ENCODE measurements at places on chromosomes 6 and 20.

- DNase-seq: no peak
These were observed 123.7 kb downstream of the AKAP7 start for GRCh38 chr6:131258816-131259476.

DNA sequence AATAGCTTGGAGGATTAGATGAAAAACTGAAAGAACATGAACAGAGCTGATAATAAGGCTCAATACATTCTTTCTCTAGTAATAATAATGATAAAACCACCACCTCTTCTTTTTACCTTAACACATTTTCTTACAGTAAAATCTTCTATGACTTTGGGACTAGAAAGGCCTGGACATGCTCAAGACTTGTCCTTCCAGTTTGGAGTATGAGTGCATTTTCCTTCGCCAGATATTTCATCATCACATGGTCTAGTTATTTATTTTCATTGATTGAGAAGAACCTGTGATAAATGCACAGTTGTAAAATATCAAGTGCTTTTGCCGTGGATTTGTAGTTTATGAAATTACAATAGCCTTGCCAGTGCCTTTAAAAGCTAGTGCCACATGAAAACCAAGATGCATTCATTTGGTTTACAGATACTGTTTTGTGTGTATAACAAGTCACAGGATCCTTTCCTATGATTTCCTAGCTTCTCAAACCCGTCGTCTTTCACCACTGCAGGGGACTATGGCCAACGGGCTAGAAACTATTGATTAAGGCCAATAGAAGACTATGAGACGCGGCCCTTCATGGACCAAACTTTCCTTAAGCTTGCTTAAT, 200.2 kb upstream of the ZNF217 start:
- no peak for DNase-seq

GRCh38 chr20:2038161-2038560, 44.3 kb upstream of the PDYN start:
- DNase-seq: no peak

GRCh38 chr20:21391185-21391971, 5.9 kb downstream of the NKX2-4 start:
- no peak for DNase-seq

- no peak for DNase-seq
These were observed 28.9 kb downstream of the PREP start for GRCh38 chr6:105374010-105374420.

DNA sequence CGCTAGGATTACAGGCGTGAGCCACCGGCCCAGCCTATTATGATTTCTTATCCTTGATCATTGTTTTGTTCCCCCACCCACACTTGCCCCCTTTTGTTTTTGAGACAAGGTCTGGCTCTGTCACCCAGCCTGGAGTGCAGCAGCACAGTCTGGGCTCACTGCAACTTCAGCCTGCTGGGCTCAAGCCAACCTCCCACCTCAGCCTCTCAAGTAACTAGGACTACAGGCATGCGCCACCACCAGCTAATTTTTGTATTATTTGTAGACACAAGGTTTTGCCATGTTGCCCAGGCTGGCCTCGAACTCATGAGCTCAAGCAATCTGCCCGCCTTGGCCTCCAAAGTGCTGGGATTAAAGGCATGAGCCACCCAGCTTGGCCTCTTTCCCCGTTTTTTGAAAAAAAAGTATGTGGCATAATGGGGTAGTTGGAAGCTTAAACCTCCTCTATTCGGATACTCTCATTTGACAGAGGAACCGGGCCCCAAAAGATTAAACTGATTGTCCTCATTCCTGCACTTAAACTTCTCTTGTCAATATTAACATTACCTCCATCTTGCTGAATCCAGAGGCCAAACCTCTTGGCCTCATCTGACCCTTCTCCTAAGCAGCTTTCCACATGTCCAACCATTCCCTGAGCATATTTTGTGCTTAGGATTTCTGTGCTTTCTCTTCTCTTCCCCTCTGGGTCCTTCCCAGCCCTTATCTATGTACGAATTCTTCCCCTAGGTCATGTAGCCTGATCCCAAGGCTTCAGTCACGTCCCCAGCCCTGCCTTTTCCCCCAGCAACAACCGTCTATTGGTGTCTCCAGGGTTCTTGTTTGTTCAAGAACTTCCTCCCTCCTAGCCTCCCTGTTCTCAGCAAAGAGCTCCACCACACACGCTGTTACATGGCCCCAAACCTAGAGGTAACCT, 6.1 kb upstream of the EZR start:
- DNase-seq: no peak

DNA sequence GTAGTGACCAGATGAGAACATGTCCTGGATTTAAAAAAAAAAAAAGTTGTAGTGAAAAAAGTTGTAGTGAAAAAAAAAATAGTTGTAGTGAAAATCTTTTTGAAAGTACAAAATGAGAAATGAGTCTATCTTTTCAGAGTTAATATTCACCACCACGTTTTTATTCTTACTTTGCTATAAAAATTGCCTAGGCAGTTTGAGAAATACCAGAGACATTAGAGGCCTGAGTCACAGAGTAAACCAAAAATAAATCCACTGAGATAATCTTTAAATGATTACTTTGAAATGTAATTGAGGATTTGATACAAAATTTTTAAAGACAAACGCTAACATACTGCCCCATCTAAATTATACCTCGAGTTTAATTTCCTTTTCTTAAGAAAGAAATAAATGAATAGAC, 101.2 kb upstream of the TIAM2 start:
- no peak for DNase-seq

GRCh38 chr20:34536798-34537394, 20.7 kb downstream of the DYNLRB1 start:
- DNase-seq: peak; percentile 94

DNA sequence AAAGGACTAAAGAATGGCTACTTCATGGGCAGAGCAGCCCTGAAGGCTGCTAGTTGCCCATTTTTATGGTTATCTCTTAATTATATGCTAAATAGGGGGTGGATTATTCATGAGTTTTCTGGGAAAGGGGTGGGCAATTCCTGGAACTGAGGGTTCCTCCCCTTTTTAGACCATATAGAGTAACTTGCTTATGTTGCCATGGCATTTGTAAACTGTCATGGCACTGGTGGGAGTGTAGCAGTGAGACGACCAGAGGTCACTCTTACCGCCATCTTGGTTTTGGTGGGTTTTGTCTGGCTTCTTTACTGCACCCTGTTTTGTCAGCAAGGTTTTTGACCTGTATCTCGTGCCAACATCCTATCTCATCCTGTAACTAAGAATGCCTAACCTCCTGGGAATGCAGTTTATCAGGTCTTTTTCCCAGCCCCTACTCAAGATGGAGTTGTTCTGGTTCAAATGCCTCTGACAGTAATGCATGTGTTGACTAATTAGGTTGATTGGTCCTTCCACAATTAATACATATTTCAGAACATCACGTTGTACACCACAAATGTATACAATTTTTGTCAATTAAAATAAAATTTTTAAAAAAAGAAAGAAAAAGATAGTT, 139.5 kb downstream of the PDE7B start:
- DNase-seq: no peak

- DNase-seq: peak; percentile 82
These were observed 260.7 kb downstream of the ALDH8A1 start for GRCh38 chr6:134689177-134689576.

- no peak for DNase-seq
These were observed 59.3 kb downstream of the UBE3D start for GRCh38 chr6:83006270-83006905.

DNA sequence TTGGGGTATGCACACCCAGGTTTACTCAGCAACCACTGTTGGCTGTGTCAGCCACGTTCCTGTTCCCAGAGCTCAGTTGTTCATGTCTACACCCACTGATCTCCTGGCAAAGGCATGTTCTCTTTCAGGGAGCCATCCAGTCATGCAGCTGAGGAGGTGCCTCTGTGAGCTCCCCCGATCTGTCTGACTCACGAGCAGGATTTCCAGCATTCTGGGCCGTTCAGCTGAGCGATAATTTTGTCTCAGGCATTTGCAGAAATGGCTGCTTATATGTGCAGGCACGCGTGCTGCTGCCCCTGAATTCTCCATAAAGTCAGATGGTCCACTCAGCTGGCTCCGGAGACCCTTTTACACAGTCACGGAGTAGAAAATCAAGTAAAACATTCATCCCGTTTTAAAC, 78.4 kb upstream of the IYD start:
- DNase-seq: peak; percentile 52

GRCh38 chr6:163249651-163250101, 164.8 kb upstream of the QKI start:
- DNase-seq: no peak

- DNase-seq: no peak
These were observed 117.0 kb downstream of the PCSK2 start for GRCh38 chr20:17343656-17344452.

DNA sequence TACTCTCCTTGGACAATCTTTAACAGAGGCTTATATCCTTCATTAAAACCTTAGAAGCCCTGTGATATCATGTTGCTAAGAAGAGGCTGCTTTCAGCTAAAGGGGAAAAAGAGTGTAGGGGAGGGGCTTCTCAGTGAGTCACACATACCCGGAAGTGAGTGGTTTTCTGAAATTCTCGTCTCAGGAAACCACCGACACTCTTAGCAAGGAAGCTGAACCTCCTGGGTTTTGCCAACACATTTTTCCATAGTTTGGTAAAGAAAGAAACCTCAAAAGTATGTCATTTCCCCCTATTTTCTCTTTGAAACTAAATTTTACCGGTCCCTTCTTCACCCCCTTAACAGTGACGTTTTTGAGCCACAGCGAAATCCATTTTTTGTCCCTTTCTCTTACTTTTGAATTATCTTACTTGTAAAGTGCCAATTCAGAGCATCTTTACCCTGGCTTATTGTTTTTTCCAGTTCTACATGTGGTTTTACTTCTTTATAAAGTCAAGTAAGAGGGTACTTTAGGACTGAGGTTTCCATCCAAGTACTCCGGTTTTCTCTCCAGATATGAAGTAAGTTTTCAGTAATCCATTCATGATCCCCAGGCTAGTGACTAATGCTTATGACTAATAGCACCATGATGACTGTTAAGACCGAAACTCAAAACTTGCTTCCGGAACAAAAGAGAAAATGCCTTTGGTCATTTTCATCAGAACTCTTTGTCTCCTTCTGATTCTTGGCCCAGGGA, 219.3 kb downstream of the ARHGAP18 start:
- no peak for DNase-seq

DNA sequence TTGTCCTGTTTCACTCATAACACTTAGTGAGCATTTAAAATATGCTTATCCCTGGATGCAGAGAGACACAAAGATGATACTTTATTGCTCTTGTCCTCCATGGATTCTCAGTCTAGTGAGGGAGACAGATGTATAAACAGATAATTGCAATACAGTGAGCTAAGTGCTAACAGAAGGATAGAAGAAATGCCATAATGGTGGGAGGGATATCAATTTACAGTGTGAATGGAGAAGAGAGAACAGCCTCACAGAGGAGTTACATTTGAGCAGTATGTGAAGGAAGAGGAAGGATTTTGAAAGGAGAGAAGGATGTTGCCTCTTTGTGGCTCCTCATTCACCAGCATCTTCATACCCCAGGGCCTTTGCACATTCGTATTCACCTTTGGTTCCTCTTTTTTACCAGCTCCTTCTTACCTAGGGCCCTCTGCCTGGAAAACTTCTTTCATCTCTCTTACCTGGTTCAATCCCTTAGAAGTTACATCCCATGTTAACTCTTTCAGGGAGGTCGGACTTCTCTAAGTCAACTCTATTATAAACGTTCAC, 341.7 kb downstream of the PRL start:
- no peak for DNase-seq

GRCh38 chr20:63765902-63766301, 26.3 kb downstream of the SLC2A4RG start:
- no peak for DNase-seq

GRCh38 chr6:74459260-74459659, 746.6 kb downstream of the COL12A1 start:
- no peak for DNase-seq

- no peak for DNase-seq
These were observed 15.2 kb downstream of the SLC52A3 start for GRCh38 chr20:753136-753535.

DNA sequence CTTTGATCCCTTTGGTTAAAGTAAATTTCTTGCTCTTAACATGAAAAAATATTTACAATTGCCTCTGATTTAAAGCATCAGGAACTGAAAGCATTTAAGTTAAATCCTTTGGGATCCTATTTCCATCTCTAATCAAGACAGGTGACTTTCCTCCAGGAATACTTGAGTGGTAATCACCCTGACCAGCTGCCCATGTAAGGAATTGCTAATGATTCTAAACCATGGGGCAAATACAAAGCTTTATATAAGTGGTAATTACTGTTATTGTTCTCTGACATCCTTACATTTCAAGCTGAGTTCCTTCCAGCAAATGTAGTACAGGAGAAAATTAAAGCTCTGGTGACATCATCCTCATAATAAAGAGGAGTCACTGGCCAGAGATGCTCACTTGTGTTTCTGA, 100.6 kb downstream of the CRYBG1 start:
- no peak for DNase-seq

DNA sequence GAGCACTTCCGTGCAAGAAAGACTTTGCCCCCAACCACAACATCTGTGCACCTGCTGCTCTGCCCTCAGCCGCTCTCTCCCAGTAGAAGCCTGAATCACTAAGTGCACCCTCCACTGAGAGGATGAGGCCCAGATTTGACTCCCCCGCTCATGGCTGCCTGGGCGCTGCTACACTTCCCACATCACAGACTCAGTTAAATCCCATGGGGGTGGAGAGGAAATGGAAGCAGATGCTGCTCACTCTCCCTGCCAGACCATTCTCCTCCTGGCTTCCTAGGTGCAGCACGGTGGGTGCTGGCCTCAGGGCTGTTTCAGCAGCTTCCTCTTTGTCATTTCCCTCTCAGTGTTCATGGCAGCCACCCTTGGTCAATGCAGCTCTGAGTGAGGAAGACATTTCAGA, 4.8 kb downstream of the CST5 start:
- peak; percentile 49 for DNase-seq

DNA sequence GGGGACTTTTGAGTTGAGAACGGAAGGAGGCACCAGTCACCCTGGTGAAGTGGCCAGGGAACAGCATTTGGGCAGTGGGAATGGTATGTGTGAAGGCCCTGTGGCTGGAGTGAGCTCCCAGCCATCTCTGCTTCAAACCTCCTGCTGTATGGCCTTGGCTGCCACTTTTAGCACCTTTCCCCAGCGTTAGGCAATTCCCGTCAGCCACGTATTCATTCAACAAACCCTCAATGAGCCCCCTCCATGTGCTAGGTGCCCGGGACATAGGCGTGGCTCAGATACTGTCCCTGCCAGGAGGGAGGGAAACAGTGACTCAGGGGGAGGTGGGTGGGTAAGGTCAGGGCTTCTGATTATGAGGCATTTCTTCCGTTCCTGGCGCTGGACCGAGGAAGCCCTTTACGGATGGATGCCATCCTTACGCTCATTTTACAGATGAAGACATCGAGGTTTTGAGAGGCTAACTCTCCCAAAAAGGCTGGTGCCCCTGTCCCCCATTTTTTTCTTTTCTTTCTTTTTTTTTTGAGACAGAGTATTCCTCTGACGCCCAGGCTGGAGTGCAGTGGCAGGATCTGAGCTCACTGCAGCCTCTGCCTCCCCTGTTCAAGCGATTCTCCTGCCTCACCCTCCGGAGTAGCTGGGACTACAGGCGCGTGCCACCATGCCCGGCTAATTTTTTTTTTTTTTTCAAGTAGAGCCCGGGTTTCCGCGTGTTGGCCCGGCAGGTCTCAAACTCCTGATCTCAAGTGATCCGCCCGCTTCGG, 37.5 kb downstream of the SRC start:
- no peak for DNase-seq

- DNase-seq: no peak
These were observed 169.5 kb upstream of the BEND3 start for GRCh38 chr6:107284805-107285204.

GRCh38 chr20:62241506-62241905, 3.2 kb downstream of the OSBPL2 start:
- no peak for DNase-seq

- DNase-seq: no peak
These were observed 7.2 kb upstream of the FAM50B start for GRCh38 chr6:3841711-3842565.

- peak; percentile 83 for DNase-seq
These were observed 171.1 kb downstream of the PREX1 start for GRCh38 chr20:48656661-48657211.
